ENCODE measurements at places on chromosomes 16 and 17.

DNA sequence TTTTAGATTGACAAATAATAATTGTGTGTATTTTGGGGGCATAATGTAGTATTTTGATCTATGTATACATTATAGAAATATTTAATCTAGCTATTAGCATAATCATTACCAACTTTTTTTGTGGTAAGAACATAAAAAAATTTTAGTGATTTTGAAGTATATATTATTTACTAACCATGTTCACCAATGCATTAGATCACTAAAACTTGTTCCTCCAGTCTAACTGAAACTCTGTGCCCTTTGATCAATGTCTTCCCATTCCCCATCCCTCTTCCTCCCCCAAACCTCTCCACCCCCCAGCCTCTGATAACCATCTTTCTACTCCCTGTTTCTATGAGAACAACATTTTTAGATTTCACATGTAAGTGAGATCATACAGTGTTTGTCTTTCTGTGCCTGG lies 8.5 kb downstream of the EFCAB13 start:
- DNase-seq, result no peak

DNA sequence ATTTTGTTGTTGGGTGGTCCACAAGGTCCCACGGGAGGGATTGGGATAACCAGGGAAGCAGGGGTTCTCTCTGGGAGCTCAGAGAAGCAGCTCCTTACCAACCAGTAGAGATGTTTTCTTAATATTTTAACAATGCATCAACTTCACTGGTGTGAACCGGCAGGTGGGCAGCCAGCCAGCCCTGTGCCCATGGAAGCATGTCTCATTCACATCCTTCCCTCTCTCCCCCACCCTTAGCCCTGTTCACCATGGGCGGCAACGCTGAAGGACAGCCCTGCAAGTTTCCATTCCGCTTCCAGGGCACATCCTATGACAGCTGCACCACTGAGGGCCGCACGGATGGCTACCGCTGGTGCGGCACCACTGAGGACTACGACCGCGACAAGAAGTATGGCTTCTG lies 9.3 kb downstream of the MMP2 start:
- DNase-seq, result no peak

GRCh38 chr16:17770104-17770503 lies 299.3 kb upstream of the XYLT1 start:
- no peak for DNase-seq

DNA sequence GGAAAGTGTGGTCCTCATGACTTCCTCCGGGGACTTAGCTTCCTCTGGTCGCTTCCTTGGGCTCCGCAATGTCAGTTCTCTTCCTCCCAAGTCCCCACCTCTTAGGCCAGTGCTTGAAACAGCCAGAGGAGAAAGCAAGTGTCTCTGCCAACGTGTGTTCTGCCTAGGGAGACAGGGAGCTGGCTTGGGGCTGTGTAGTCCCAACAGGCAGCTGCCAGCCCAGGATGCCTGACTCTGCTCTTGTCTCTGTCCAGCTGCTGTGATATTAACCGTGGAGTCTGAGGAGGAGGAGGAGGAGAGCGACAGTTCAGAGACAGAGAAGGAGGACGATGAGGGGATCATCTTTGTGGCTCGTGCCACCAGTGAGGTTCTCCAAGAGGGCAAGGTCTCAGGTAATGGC lies 13.5 kb upstream of the PLEKHG4 start:
- DNase-seq, result no peak

DNA sequence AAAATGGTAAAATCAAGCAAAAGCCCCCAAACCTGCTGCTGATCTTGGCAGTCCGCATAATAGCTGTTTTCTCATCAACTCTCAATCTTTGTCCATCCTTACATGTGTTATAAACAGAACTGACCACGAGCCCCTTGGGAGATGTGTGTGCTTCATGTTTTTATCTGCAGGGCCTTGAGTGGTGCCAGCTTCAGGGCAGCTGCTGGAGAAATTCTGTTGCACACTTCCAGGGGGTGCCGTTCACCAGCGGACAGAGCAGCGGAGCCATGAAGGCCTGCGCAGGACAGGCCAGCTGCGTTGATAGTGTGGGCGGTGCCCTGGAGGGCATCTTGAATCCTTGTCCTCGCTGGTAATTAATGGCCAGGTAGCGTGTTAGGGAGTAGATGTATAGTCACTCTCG lies 20.1 kb downstream of the MPRIP start:
- DNase-seq, result no peak

- DNase-seq, result no peak
Observed at GRCh38 chr17:47325176-47325575, 1.4 kb downstream of the EFCAB13 start.

DNA sequence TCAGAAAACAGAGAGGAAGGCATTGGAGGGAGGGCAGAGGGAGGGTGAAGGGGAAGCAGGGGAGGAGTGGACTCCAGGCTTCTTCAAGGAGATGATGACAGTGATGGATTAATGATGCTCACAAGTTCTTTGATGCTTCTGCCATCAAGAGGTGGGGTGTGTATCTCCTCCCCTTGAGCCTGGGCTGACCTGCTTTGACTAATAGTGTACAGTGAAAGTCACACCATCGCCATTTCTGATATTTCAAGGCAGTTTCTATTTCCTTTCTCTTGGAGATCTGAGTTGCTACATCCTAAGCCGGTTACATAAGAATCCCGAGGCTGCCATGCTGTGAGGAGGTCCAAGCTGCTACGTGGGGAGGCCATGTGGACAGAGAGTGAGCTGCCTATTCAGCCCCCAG lies 312.5 kb downstream of the MAF start:
- DNase-seq, result no peak

DNA sequence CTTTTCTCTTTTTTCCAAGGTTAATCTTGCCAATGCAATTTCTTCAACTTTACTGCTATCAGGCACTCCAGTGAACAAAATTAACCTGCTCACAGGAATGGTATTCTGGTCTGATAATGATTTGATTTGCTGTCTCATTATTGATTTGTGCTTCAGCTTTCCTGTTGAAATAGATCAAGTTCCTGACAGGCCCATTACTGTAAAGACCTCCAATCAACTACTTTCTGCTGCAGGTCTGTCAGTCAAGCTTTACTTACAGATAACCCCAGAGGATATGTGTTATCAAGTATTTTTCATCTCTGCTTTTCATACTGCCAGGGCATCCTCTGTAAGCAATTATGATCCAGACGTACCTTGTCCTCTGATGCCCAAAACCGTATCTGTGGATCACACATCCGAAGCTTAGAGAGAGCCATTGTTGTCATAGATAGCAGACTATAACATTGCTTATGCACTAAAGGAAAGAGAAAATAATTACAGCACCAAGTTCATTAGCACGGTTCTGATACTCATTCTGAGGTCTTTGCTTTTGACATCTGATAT lies 215.6 kb downstream of the PHKB start:
- no peak for DNase-seq

DNA sequence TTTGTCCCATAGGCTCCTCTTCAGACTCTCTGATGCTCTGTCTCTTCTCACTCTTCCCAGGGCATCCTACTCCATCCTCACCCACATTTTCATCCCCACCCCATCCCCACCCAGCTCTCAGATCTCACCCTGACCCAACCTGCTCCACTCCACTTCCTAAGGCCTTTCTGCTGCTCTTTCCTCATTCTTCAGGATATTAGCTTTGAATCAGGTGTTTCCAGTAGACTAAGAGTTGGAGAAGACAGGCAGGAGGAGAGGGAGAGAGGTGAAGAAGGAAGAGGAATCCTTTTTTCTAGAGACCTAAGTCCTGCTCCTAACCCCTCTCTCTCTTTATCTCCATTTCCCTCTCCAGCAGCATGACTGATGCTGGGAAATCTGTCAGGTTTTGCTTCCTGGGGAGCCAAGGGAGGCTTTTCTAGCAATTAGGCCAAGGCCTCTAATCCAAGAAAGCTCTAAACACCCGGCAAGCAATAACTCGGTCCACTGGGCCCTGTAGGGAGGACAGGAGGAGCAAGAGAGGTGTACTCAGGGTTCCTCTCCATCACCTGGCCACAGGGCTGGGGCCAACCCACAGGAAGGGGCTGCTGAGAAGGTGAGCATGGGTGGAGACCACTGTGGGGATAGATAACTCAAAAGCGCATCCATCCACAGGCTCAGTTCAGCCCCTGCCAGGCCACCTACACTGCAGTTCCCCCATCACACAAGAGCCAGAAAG lies 133.3 kb downstream of the TMEM132E start:
- no peak for DNase-seq

DNA sequence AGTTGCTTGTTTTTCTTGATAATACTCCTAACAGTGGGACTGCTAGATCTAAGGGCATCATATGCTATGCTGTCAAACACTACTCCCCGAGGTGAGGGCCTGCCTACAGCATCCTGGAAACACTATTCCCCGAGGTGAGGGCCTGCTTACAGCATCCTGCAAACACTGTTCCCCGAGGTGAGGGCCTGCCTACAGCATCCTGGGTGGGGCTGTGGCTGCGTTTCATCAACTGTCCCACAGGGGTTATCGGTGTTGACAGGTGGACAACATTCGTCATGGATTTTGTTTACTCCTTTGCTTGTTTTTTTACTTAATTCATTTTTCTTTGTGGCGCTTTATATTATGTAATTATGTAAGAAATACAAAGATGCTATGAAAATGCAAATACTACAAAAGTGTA lies 22.5 kb downstream of the NPRL3 start:
- no peak for DNase-seq

GRCh38 chr17:4691686-4692085 lies 12.3 kb downstream of the PELP1 start:
- DNase-seq, result no peak

DNA sequence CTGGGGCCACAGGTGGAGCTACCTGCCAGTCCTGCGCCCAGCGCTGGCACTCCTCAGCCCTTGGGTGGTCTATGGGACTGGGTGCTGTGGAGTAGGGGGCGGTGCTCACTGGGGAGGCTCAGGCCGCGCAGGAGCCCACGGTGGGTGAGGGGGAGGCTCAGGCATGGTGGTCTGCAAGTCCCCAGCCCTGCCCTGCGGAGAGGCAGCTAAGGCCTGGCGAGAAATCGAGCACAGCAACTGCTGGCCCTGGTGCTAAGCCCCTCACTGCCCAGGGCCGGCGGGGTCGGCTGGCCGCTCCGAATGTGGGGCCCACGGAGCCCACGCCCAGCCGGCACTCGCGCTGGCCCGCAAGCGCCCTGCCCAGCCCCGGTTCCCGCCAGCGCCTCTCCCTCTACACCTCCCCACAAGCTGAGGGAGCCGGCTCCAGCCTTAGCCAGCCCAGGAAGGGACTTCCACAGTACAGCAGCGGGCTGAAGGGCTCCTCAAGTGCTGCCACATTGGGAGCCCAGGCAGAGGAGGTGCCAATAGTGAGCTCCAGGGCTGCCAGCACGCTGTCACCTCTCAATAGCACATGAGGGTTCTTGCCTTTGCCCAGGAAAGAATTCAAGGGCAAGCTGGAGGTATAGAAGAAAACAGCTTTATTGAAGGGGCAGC lies 11.0 kb upstream of the EEF2KMT start:
- no peak for DNase-seq

DNA sequence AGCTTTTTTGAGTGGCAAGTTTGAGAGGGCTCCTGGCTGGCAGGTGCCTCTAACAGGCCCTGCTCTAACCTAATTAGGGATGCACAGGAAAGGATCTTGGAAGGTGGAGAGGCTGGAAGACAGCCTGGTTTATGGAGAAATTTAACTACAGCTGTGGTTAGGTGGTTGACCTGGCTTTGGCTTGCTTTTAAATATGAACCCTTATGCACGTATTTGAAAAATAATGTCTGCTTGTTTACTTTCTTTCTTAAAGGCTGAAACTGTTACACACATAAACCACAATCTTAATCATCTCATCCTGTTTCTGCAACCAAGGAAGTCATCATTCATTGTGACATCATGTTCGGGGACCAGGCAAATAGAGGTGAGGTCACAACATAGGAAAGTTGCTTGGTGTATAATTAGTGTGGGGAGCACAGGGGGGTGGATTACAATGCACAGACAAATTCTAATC lies 23.1 kb upstream of the DHRS13 start:
- DNase-seq, result no peak

DNA sequence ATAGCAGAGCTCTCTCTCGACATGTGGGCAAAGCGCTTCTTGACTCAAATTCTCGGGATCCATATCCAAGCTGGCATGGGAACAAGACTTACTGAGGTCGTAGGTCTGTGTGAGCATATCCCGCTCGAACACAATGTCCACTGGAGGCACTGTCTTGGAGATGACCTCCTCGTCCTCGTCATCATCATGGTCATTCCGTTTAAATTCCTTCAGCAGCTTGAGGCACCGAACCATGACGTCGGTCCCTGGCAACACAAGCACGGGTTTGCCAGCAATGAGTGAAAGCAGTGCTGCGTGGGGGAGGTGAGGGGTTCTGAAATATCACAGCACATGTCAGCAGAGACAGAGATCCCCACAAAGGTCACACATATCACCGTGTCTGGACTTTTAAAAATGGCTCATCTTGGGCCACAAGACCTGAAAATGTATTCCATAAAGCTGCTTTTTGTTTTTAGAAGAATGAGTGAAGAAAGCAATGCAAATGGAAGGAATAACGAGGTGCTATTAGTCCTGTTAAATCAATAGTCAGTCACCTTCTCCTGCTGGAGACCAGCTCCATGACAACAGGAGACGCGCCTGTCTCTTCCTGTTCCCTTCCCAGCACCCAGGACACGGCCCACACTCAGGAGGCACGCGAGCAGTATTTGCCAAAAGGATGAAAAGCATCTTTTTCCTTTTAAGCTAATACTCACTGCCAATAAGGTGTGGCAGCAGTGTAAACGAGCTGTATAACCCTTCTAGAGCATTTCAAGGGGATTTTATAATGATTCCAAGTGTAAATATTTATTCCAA lies 37.9 kb downstream of the GTF3C1 start:
- no peak for DNase-seq

GRCh38 chr17:32518646-32519227 lies 31.9 kb downstream of the CDK5R1 start:
- DNase-seq, result no peak

GRCh38 chr17:67021196-67021595 lies 23.2 kb upstream of the CACNG1 start:
- no peak for DNase-seq

- no peak for DNase-seq
Observed at GRCh38 chr16:73546341-73546845, 498.5 kb upstream of the ZFHX3 start.

DNA sequence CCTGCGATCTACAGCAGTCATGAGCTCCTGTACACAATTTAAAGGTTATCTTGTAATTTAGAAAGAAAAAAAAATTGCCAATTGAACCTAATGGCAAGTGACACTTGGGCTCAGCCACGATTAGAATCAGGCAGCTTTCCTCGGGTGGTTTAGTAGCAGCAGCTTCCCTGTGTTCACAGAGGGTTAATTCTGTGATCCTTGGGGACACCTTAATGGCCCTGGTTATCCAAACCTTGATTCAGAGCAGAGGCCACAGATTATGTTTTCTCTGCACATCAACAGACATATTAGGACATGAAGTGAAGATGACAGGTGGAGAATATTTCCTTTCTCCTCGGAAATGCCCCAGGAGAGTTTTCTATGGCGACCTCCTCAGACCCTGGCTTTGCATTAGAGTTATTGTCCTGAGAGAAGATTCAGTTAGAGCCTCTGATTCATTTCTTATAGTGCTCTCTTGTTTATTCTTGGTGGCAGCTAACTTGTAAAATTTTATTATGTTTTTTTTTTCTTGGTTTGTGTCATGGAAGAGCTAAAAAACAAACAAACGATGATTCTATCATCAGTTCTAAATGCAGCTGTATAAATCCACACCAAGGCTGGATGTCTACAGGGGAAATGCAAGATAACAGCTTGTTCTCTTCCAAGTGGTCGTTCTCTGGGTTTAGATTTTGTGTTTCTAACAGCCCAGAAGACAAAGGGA lies 351.2 kb upstream of the DYNLRB2 start:
- DNase-seq, result no peak
